ENCODE measurements at places on chromosomes 4 and X.

- DNase-seq = no peak
These were observed 83.0 kb downstream of the PJA1 start for GRCh38 chrX:69082055-69082752.

- DNase-seq = no peak
These were observed 2.0 kb downstream of the MID1IP1 start for GRCh38 chrX:38803243-38803587.

GRCh38 chrX:20372533-20372932 lies 105.8 kb upstream of the RPS6KA3 start:
- no peak for DNase-seq

DNA sequence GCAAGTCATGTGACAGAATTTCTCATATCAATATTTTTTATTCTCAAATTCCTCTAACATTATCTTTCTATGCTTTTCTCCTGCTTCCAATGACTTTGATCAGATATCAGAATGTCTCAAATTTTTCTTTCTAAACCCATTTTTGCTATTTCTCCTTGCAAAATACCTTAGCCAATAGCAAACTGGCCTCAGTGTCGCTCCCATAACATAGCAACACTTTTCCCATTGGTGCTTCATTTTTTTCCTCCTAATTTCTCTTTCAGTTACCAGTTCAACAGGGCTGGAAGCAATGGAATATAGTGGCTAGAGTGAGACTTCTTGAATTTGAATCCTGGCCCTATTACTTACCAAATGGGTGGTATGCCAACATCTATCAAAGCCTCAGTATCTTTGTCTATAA lies 1091.6 kb downstream of the C4orf33 start:
- no peak for DNase-seq

- DNase-seq = peak; percentile 9
These were observed 127.0 kb upstream of the ETNPPL start for GRCh38 chr4:108889696-108890483.

- DNase-seq = no peak
These were observed 87.1 kb upstream of the DDX53 start for GRCh38 chrX:22912616-22913015.

DNA sequence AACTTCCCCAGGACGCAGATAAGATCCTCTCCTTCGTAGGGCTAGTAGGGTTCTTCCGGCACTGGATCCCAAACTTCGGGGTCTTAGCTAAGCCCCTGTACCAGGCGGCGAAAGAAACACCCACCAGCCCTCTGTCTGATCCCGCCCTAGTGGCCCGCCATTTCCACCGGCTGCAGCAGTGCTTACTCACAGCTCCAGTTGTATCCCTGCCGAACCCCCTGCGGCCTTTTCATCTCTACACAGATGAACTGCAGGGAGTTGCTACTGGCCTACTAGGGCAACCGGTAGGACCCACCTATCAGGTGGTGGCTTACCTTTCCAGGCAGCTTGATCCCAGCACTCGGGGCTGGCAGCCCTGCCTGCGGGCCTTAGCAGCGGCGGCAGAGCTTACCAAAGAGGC lies 961.2 kb downstream of the RPA4 start:
- DNase-seq = no peak

GRCh38 chrX:42615161-42615563 lies 162.8 kb downstream of the PPP1R2C start:
- DNase-seq = peak; percentile 50

DNA sequence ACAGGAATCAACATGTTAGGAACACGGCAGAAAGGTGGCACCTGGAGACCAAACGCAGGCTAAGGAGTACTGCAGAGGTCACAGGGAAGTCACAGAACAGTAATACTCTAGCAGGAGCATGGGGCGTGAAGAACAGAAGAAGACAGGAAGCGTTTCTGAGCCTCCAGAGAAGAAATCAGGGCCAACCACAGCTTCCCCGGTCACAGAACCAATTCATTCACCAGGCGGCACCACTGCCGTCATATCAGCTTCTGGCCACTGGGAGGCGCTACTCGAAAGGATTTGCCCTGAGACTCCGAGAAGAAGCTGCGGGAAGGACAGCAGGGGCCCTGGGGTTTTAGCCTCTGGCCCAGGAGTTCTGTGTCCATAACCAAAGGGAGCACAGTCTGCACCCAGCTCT lies 78.0 kb upstream of the DRD5 start:
- DNase-seq = peak; percentile 73

DNA sequence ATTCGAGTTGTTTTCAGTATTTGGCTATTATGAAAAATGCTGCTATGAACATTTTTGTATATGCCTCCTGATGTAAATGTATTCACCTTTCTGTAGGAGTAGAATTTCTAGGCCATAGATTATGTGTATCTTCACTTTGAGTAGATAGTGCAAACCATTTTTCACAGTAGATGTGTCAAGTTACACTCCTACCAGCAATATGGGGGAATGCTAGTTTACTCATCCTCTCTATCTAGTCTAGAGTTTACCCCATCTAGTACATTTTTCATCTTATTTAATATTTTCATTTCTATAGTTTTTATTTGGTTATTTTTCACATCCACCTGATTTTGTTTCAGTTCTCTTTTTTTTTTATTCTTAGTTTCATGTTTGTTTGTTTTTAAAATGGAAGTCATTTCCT lies 59.0 kb downstream of the GK start:
- no peak for DNase-seq

GRCh38 chr4:26468977-26469376 lies 21.3 kb downstream of the CCKAR start:
- DNase-seq = no peak

DNA sequence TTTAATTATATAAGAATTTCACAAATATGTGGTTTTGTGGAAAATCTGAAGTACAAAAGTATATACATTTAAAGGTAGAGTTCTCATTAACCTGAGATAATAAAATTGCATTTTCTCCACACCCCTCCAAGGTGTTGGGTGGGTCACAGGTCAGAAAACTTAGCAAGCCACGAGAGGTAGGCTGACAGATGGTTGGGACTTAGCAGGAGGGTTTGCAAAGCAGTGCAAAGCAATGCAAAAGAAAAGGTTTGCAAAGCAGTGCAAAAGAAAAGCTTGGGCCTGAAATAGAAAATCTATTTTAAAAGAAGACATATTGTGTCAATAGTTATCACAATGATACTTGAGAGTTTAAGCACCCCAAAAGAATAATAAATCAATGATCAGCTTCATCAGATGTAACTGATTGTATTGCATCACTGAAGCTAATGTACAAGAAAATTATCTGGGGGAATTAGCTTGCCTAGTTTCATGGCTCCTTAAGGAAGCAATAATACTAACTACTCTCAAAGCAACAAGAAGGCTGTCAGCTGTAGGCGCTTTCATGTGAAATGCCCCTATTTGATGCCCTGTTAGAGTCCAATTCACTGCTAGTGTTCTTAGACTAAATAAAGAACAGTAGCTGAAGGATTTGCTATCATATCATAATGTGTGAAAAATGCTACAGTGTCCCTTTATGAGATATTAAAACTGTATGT lies 319.5 kb downstream of the KCNIP4 start:
- no peak for DNase-seq

DNA sequence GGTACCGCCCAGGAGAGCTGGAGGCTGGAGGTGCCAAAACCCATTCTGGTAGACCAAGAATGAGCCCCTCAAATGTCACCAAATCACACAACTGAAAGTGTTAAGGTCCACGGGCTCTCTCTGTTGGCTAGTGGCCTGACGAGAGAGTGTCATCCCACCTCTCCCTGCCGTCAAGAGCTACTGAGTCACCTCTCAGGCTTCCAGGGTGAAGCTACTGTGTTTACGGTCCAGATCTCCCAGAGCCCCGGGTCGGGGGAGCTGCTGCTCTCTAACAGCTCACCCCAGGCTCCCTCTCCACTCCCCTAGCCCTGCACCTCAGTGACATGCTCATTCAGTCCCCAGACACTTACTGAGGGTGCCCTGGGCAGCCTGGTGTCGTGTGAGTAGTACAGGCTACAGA lies 59.2 kb downstream of the ADGRG2 start:
- no peak for DNase-seq

DNA sequence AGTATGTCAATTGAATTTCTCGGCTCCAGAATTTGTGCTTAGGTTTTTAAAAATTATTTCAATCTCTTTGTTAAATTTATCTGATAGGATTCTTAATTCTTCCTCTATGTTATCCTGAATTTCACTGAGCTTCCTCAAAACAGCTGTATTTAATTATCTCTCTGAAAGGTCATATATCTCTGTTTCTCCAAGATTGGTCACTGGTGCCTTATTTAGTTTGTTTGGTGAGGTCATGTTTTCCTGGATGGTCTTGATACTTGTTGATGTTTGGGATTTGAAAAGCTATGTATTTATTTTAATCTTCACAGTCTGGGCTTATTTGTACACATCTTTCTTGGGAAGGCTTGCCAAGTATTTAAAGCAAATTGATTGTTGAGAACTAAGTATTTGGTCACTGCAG lies 24.7 kb upstream of the HERC3 start:
- DNase-seq = no peak

- DNase-seq = no peak
These were observed 8.5 kb upstream of the PTTG2 start for GRCh38 chr4:37951461-37952352.

- DNase-seq = no peak
These were observed 62.0 kb upstream of the MAGEB2 start for GRCh38 chrX:30153175-30153880.

DNA sequence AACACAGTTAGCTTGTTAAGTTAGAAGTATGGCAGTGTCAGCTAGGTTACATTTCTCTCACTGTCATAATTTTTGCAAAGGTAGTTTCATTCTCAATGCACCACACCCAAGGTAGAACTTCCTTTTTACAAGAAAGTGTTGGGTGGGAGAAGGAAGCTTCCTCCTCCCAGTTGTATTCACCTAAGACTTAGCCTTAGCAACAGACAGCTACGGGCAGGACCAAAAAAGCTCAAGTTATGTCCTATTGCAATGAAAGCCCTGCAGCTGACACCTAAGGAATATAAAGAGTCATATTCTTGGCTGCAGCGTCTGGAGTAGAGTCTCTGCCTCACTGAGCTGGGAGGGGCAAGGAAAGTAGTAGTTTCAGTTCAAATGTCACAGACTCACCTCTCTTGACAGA lies 25.1 kb upstream of the PRDM8 start:
- DNase-seq = no peak

GRCh38 chr4:77586951-77587383 lies 18.7 kb upstream of the CXCL13 start:
- peak; percentile 50 for DNase-seq

DNA sequence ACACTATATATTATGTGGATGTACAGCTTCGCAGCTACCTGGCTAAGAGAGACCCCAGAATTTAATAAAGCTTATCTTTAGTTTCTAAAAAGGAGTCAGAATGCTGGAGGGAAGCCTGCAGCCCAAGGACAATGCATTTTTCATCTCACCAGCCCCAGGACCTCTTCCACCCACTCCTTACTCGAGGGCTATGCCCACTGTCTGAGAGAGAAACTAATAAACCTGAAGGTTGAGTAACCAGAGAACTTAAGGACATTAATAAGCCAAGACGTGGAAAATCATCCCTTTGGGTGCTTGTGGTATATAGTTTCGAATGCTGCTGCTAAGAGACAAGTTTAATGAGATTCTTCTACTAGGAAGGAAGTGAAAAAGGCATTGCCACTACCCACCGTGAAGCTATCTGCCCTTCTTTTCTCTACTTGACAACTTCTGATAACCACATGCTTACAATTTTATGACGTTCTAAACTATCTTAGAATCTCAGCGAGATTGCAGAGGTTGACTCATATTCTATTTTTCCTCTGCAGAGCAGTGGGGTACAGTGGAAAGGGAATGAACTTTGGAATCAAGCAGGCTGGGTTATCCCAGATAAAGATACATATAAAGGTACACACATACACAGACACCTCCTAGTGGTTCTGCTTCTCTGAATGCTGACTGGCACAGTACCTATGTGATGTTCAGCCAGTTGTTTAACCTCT lies 3.3 kb downstream of the RELL1 start:
- DNase-seq = peak; percentile 14

DNA sequence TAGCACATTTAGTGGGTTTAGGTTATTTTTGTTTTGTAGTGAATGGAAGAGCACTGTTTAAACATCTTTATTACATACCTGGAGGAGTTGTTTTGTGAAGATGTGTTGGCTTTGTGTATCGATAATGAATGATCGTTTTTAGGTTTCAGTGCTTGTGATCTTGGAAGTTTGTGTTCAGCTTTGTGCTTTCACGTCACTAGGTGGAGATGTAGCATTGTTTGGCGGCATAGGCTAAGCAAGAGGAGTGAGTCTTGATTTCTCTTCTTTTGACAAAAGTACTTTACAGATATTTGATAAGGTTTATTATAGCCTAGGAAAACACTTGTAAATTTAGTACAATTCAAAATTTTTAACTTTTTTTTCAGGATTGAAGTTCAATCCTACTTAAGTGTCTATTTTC lies 50.4 kb downstream of the PDK3 start:
- peak; percentile 21 for DNase-seq

DNA sequence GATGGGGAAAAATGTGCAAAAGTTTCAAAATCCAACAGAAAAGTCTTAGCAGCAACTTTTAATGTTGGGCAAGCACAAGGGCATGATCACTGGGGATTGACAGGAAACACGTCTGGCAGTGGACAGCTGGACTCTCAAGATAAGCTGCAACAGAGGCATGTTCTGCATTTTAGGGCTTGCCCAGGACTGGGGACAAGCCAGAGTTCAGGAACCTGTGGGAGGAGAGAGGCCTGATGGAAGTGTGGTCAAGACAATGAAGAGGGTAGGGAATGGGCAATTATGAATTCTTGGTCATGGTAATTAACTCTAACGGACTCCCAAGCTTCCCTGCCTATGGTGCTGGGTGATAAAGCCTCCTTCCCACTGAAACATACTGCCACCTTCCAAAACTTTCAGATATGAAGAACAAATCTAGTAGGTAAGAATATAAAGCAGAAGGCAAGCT lies 48.4 kb downstream of the ANXA3 start:
- no peak for DNase-seq

DNA sequence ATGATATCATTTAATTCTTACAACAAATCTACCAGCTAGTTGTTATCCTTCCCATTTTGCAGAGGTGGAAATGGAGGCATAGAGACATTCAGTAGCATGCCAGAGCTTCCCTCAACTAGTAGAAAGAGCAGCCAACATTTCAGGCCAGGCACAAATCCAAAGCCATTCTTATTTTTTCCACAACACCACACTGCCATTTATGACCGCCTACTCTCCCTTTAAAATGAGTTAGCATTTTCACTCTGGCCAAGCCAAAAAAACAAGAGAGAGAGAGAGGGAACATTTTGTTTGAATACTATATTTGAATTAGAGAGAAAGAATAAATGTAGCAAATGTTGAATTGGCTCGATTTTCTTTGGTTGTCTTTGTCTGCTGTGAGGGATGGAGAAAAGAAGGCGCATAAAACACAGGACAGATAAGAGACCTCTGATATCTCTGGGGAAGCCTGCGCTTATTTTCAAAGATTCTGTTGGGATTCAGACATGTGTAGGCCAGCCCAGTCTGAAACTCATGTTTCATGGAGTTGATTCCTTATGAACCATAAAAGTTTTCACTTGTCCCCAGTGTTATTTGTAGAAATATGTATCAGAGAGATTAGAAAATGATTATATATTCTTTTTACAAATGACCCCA lies 265.7 kb downstream of the RAB28 start:
- no peak for DNase-seq

Measured in SK-MEL-5 (cell line).